ENCODE measurements at places on chromosomes 7 and 10.

DNA sequence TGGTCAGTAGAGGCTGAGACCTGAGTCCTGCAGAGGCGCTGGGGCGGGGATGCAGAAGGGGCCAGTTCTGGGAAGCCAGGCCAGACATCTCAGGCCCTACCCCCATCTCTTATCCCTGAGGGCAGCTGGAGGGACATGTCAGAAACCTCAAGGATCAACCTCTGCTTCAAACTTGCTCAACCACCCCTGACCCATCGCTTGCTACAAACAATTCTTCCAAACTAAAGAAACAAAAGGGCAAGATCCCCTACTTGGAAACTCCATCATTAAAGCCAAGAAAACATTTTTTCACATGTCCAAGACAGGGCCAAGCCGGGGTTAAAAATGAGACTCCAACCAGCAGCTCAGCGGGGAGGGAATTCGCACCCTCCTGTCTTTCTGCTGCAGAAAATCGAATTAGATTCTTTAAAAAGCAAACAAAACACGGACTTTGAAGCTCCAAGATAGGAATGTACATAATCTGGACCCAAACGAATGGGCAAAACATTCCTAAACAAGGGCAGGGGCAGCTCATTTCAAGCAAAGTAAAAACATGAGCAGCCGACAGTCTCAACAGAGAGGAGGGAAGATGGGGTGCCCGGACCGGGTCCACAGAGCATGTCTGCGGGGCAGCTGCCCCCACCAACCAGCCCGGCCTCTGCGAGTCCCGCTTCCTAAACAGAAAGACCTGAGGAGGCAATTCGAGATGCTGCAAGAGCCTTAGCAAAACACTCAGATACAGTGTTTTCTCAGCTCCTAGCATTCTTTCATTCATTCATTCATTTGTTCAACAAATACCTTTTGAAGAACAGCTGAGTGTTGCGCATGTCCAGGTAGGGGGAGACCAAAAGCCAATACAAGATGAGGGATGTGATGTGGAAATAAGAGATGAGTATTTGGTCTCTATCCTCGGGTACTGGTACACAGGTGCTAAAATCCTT is 44.8 kb downstream of the CHST15 start:
- DNase-seq, result no peak

- no peak for DNase-seq
These were observed at the start of gene SFXN2 for GRCh38 chr10:102714621-102715455. Gene SFXN2 (plus strand): TSS chr10:102714636. CDS start chr10:102726637, 12,001 bp downstream.

DNA sequence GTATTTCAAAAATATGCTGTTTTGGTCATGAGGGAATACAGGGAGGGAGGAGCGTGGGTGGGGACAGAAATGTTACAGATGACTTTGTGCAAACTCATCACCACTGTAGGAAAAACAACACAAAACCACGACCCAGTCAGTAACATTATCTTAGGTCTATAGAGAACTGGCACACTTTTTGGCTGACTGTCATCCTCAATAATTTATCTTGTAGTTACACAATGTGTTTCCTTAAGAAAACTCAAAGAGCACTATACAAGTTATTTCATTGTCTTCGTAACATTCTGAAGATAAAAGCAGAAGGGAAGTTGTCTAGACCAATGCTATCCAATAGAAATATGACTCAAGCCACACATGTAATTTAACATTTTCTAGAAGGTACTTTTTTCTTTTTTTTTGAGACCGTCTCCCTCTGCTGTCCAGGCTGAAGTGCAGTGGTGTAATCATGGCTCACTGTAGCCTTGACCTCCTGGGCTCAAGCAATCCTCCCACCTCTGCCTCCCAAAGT is 16.9 kb upstream of the CDK14 start:
- DNase-seq, result no peak

- DNase-seq, result no peak
These were observed 32.3 kb downstream of the PITRM1 start for GRCh38 chr10:3140280-3140679.

DNA sequence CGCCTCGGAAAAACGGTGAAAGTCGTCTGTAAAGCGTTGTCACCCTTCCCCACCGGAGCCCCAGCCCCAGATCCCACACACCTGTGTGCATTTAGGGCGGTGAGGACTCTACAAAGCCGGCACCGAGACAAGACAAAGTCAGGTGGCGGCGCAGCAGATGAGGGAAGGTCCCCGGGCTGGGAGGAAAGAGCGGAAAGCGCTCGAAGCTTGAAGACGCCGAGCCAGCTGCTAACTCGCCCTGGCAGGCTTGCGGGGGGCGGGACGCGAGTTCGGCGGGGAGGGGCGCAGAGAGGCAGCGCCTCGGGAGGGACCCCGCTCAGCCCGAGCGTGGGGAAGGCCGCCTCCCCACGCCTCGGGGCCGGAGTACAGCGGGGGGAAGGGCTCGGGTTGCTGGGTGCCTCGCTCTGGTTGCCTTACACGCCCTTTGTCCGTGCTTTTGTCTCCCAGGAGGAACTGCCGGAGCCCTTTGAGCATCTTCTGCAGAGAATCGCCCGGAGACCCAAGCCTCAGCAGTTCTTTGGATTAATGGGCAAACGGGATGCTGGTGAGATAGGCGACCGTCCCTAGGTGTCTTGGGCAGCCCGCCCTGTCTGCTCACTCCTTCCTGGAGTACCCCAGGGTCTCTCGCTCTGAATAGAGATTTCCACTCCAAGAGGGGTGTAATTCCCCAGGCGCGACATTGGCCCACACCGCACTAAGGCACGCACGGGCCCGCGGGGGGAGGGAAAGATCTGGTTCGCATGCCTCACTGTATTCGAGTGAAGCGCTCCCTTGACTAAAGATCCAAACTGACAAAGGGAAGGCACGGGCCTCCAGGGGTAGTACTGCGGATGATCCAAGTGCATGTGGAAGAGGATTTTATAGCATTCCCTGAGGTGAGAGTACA is 1.6 kb downstream of the TAC1 start:
- no peak for DNase-seq

DNA sequence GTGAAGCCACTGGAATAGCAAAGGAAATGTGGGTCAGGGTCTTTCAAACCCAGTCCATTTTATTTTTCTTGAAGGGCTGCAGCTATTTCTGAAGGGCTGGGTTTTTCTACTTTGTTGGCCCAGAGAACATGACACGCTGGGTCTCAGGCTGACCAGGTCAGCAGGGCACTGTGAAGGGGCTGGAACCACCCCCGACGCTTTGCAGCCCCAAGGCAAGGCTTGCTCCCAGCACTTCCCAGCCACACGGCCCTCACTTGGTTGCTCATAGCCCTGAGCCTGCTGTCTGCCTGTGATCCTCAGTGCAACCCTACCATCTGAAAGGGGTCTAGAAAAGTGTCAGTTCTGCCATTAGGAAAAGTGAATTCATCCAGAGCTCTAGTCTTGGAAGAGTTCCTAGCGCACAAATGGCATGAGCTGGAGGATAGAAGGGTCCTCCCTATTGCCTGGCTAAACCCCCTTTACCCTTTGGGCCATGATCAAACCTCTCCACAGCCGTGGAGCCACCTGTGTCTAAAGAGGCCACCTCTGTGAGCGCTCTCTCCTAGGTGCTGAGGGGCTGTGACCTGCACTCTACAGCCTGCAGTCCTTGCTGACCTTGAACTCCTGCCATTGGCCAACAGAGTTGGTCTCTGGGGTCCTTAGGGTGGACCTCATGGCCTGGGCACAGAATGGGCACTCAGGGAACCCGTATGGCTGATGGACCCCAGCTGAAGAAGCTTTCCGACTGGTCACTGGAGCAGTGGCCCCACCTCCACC is 132.0 kb downstream of the RGS10 start:
- no peak for DNase-seq

GRCh38 chr7:3063016-3063753 is 19.5 kb upstream of the CARD11 start:
- no peak for DNase-seq

- DNase-seq, result no peak
These were observed 59.1 kb upstream of the GJD4 start for GRCh38 chr10:35545878-35546590.

GRCh38 chr10:644076-644942 is 45.2 kb downstream of the DIP2C start:
- no peak for DNase-seq

DNA sequence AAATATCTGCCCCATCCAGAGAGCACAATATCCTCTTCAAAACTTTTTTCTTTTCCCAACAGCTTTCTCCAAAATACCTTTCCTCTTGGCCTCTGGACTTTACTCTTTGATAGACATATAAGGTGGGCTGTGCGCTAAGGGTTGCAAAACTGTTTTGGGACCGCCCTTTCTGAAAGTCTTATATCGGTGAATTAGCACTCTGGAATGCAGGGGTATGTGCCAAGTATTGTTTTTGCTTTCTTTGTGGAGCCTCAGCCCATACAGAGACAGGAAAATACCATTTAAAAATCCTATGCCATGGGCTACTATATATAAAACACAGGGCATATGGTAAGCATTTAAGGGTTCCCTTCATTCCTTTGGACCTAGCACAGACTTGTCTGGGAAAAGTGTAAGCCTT is 37.7 kb downstream of the PPP1R17 start:
- no peak for DNase-seq

DNA sequence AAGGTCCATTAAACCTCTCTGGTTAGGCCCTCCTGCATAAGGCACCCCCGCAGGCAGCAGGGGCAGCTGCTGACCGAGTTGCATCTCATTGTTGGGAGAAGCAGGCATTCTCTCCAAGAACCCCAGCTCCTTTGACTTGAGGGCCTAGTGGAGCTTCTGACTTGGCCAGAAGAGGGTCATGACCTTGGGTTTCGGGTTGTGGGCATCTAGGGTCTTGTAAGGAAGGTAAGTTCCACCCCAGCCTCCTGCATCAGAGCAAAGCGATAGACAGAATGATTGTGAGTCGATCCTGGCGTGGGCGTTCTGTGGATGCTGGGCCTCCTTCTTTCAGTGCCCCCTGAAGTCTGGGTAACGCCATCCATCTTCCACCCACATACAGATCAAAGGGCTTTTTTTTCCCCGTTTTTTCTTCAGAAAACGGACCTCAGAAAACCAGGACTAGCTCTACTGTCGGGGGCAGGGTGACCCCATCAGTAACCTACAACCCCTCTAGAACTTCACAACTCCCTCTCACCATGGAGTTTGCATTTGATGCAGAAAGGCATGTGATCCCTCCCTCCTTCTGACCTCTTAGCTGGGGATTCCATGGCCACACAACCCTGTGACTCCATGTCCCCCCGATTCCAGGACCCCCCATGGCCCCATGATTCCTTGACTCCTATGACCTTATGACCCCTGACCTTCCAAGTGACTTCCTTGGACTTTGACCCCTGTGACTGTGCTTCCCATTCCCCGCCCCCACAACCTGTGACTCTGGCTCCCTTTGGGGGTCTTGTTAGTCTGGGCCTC is 3.0 kb downstream of the SEMA4G start:
- DNase-seq, result no peak

GRCh38 chr7:45103958-45104843 is 7.3 kb downstream of the TBRG4 start:
- no peak for DNase-seq

- DNase-seq, result no peak
These were observed 12.3 kb downstream of the ORAI2 start for GRCh38 chr7:102445674-102446071.

DNA sequence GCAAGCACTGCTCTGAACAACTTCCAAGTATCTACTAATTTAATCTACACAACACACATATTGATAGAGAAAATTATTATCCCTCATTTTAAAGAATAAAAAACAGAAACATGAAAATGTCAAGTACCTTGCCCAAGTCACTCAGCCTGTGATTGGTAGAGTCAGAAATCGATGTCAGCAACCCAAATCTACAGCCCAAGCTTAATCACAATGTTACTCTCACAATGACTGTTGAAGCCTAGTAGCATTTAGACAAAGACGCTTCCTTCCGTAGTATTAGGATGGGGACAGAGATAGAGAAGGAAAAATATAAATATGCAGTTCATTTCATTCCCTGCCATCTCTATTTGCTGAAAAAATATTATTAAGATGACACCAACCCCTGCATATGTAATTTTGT is 242.5 kb downstream of the ELMO1 start:
- DNase-seq, result no peak

- DNase-seq, result no peak
These were observed 16.8 kb downstream of the MACC1 start for GRCh38 chr7:20200361-20200760.

DNA sequence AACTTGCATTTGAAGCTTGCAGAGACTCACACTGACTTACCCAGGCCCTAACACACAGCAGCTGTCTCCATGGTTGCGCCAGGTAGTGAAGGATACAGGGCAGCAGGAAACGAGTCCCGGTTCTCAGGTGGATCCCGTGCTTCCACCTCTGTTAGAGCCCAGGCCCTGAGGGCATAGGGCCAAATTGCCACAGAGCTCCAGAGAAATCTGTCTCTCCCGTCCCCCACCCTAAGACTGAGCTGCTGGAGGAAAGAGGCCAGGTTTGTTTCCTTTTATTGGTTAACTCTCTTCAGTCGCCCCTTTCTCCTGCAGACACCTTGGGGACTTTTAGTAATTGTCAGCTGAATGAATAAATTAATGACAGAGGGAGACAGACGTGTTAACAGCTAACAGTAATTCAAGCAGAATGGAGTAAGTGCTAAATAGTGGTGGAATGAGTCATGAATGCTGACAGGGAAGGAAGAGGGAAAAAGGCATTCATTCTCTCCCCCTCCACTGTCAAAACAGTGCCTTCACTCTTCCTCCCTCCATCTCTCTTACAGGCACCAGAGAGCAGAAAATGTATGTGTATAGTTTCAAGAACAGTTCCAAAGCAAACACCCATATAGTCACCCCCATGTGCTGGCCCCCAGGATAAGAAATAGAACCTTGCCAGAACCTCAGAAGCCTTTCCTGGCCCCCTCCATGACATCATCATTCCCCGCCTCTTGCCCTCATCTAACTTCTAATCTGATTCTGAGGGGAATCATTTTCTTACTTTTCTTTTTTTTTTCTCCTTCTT is 16.8 kb upstream of the DLG5 start:
- no peak for DNase-seq

GRCh38 chr7:13111230-13111629 is 423.8 kb downstream of the ARL4A start:
- DNase-seq, result no peak

DNA sequence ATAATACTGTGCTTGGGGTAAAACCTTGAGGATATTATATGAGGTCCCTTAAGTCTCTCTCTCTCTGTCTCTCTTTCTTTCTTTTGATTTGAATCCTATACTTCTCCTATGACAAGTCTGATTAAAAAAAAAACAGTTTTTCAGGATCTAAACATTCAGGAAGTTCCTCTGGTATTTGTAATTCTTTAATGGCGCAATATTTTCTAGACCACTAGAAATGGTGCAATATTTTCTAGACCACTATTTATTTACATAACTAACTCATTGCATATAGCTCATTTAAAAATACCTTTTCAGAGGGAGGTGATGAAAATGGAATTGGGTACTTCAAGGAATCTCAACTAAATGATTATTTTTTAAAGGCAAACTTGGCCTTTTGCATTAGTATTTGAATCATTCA is 1235.3 kb downstream of the GATA3 start:
- no peak for DNase-seq

- DNase-seq, result no peak
These were observed 170.1 kb downstream of the ARHGAP12 start for GRCh38 chr10:31758495-31758894.

DNA sequence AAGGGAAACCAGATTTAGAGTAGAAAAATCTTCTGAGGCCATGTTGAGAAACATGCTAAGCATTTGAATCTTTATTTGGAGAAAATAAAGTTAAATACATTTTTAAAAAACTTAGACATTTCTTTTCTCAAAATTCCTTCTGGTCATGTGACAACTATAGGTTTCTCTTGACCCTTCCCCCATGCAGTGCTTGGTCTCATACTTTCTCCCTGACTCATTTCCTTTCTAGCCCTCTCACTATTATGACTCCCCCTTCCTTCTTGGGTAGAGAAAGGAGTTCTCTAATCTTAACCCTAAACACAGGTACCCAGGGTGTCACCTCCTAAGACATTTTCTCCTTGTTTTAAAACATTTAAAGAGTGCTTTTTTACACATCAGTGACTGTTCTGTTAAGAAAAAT is 179.5 kb upstream of the TMEM106B start:
- no peak for DNase-seq
